ENCODE measurements at places on chromosomes 7 and 10. TPM values are rescaled to one million over a fixed set of nuclear protein-coding genes. Genes with fewer than 3 reads are reported as not detected.

Gene GPR85
- total RNA-seq, result not detected

Gene STYXL1
- total RNA-seq, result 40.4 TPM

Gene IRF5
- total RNA-seq, result 28.6 TPM

Gene MYOZ1
- not detected for total RNA-seq

Gene SGMS1
- total RNA-seq, result 19.9 TPM

Gene ZNF727
- not detected for total RNA-seq

Gene LDB3
- 0.10 TPM for total RNA-seq

DNA sequence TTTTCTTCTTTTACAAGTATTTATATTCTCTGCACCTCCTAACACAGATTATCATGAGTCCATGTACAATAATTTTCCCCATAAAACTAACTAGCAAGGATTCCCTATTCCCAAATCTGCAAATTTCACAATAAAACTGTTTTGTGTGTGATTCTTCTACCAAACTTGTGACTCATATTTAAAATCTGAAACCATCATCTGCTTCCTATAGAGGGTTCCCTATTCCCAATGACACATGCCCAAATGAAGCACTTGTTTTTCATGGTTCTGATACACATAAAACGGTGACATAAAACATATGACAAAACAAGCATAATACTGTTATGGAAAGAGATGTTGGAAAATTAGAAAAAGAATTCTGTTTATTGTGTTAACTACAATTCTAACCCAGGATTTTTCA lies 657.6 kb downstream of the PARD3 start:
- no peak for DNase-seq

DNA sequence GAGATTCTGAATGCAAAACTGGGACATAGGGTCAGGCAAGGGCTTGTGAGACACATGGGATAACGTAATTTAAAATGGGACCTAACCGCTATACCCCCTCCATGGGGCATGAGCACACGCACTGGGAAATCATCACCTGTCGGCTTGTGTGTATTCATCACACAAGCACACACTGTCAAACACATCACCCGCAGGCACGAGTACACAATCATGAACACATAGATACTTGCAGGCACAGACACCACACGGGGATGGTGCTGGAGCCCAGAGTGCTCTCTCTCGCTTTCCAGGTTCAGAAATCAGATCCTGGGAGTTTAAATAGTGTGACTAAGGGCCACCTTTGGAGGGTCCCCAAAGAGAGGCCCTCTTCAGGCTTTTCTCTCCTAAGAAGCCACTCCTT lies 19.6 kb upstream of the TLX1 start:
- DNase-seq, result no peak

GRCh38 chr7:156014808-156015207 lies 202.5 kb upstream of the SHH start:
- no peak for DNase-seq

- no peak for DNase-seq
These were observed 22.8 kb downstream of the VOPP1 start for GRCh38 chr7:55549457-55549856.

GRCh38 chr10:71045204-71045809 lies 156.9 kb upstream of the PCBD1 start:
- DNase-seq, result no peak

GRCh38 chr7:129438839-129439651 lies 4.8 kb downstream of the STRIP2 start:
- DNase-seq, result peak; percentile 32

GRCh38 chr10:101857802-101858476 lies 14.3 kb upstream of the KCNIP2 start:
- DNase-seq, result no peak

DNA sequence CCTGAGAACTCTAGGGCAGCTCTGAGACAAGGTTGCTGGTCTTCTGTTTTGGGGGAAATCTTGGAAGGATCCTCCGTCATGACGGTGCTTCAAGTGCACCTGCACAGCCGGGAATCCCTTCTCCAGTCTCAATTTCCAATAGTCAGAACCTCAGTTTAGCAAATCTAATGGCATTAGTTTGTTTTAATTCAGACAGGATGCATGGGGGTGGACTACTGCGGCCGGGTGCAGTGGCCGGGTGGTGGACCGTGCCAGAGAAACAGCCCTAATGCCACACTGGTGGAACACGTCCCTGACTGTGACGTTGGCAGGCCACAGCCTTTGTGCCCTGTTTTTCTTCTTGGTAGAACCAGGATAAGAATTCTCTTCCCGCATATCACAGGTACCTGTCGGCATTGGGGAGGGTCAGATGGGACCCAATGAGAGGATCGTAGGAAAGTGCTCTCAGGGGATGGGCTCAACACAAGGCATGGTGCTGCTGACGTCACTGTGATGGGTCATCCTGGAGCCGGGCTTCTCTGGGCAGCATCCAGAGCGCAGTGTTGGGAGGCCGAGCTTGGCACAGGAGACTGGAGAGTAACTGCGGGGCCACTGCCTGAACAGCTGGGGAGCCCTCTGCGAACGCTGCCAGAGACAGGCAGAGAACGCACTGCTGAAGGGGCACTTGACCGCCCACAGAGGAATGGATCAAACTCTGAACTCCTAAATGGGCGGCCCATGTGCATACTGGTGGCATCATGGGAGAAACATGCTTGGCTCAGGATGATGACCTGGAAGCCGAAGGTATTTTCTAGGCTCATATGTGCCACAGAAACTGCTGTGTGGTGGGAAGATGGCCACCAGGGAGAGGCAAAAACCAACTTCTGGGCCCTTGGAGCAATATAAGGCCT lies 313.8 kb upstream of the SHH start:
- no peak for DNase-seq

GRCh38 chr7:8176370-8177081 lies 85.4 kb downstream of the ICA1 start:
- DNase-seq, result peak; percentile 78

DNA sequence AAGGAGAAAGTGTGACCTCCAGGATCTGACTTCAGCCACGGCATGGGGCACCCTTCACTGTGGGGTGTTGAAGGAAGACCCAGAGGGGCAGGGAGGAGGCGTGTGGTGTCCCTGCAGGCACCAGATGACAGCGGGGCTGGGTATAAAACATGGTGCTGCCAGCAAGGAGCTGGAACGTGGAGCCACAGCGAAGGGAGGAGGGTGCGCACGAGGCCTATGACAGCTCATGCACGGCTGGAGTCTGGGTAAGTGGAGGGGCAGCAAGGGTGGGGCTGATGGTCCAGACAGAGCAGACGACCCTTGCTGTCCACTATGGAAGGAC lies 27.8 kb upstream of the FOXL3 start:
- DNase-seq, result no peak

DNA sequence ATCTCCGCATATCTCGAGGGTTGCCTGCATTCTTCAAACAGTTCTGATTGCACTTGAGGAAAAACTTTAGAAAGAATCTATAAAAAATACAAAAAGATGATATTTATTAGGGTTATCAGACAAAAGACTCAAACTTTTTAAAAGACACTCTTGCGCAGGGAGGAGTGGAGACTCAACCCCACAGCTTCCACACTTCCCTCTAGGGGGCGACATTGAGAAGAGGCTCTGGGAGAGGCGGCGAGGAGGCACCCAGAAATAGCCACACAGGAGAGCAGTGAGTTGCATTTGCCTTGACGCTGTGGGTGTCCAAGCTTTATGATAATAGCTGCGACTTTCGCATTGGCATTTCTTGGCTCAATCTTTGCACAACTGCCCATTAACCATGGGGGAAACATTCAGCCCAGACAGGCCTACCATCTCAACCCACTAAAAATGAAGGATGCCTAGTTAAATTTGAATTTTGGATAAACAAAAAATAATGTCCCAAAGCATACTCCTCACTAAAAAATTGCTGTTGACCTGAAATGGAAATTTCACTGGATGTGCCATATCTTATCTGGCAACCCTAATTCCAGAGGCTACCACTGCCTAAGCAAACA lies 86.2 kb downstream of the EBF3 start:
- peak; percentile 43 for DNase-seq

DNA sequence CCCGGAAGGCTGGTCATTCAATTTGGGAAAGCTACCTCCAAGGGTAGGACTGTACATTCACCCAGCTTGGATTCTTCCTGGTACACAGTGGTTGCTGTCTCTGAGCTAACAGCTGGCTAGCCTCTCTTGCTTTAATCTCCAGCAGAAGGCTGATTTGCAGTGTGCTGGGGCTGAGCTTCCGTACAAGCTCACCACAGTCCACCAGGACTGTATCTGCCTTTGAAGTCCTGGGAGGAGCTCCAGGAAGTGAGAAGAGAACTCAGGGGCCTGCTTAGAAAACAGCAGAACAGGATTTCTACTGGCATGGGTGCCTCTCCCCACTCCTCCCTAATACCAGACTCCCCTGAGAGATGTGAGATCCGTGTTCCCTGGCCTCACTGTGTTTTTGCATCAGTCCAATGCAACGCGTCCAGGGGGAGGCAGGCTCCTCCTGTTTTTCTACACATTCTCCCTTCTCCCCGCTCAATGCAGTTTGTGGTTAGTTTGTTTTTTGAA lies 6.6 kb downstream of the AFAP1L2 start:
- no peak for DNase-seq

DNA sequence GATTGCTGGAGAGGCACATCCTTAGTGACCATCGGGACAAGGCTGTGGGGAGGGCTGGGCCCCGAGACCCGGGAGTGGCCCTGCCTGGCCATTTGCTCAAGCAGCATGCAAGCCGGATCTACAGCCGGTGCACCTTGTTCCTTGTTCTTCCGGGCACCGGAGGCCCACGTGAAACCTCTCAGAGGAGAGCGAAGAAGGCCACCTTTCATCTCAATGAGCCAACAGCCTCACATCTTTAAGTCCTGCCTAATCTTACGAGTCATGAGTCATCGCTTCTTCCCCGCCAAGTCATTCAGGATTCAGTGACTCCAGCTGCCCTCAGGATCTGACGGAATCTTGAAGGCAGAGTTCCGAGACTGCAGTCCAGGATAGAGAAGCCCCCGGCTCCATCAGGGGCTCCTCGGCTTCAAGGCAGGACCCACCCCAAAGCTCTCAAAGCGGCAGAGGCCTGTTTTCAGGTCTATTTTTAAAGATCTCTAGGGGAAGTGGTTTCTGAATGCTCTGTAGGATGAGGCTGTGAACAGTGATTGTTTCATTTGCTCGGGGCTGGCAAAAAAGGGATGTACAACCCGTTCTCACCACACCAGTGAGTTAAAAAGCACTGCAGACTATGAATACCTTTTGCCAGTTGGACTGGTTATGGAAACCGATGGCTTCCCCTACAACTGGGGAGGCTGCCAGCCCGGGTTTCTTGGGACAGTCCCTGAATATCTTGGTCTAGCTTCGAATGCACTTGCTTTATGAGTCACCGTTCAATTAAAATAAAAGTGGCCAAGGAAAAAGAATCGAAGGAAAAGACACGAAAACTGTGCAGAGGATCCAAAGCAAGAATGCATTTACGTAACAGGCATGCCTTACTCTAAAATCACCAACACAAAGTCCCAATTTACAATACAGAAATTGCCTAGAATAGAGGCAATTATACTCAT lies 57.2 kb upstream of the ECHDC3 start:
- peak; percentile 58 for DNase-seq

Measured in activated CD4-positive, alpha-beta memory T cell treated with anti-CD3 and anti-CD28 coated beads, Interleukin-2, amount 10 ng/mL, durations not matched to agents 7 days and 5 days (primary cell).